A673 (cell line): ENCODE measurements at places on chromosomes 1 and 21.

DNA sequence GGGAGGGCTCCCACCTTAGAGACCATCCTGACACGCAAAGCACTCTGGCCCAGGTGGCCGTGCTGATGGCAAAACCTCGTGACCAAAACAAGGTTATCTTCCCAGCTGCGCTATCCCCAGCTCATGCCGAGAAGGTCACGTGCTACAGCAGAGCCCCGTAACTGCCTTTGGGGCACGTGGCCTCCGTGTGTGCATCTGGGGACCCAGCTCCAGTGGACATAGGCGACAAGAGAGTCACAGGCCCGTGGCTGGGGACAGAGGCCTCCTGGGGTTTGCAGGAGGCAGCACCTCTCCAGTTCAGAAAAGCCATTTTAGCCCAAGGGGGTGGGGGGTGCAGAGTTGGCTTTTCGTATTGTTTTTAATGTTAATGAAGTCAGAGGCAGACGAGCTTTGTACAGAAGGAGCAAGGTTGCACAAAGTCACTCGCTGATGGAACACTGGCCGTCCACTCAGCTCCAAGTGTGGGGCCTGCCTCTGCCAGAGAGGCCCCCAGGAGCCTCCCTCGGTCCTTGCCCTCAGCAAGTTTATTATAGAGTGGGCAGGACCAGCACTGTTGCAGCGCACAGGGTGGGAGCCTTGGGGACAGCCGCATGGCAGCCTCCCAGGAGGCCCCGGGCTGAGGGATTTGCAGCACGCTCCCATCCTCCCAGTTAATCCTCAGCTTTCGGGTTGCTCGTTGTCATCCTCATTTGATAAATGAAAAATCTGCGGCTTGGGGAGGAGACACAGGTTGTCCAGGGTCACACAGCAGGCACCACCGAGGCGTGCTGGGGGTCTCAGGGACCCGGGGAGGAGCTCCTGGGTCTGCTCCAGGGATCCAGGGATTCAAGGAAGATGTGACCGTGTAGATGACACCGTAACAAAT is 8.0 kb upstream of the PDE9A start:
- no peak for DNase-seq

DNA sequence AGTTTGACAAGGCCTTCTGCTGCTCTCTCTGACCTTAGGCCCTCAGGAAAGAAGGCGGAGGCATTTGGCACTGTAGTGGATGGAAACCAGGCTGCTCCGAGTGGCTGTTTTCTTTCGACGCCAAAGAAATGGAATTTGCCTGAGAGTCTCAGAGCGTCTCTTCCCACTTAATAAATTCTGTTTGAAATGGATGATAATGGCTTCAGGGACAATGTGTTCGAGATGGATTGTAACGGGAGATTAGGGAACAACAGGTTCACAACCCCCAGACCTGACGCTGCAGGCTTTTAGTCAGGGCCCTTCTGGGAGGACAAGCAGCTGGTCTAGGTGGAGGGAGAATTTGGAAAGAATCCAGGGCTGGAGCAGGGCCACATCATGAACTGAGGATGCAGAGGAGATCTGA is 58.6 kb downstream of the TLR5 start:
- no peak for DNase-seq

GRCh38 chr1:223460566-223461189 is 67.5 kb downstream of the CCDC185 start:
- no peak for DNase-seq

- DNase-seq = no peak
Observed at GRCh38 chr1:104100115-104100514, 350.4 kb downstream of the AMY1C start.

GRCh38 chr1:65832296-65832695 is 39.6 kb downstream of the PDE4B start:
- DNase-seq = no peak

GRCh38 chr1:92411511-92411910 is 75.2 kb downstream of the GFI1 start:
- peak; percentile 44 for DNase-seq

DNA sequence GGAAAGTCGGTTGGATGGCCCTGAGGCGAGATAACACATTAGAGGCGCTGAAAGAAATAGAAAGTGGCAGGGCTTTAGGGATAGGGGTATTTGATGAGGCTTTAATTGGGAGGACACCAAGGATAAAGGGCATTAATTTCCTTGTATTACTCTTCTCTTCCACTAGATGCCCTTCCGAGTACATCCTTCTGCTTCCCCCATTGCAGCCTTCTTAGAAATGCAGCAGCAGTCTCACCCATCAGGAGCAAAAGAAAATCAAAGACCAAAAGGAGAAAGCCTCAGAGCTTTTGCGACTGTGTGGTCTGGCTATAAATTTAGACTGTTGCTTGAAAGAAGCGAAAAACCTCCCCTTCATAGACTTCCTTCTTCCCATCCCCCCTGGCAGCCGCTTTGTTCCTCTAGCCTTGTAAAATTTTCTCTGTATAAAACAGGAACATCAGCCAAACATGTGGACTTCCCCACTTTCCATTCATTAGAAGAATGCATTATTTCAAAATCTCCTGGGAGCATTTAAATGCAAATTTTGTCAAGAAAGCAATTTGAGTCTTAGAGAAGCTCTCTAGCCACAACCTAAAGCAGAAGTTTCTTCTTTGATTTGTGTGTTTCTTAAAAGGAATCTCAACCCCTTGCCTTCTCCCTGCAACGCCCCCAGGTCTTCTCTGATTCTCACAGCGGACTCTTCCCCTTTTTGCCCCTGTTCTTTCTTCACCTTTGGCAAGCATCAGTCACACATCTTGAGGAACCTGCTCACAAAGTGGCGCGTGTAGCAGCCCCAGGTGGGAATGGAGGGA is 76.6 kb downstream of the NDUFS5 start:
- peak; percentile 97 for DNase-seq

GRCh38 chr1:245878585-245878984 is 628.5 kb downstream of the SMYD3 start:
- no peak for DNase-seq

DNA sequence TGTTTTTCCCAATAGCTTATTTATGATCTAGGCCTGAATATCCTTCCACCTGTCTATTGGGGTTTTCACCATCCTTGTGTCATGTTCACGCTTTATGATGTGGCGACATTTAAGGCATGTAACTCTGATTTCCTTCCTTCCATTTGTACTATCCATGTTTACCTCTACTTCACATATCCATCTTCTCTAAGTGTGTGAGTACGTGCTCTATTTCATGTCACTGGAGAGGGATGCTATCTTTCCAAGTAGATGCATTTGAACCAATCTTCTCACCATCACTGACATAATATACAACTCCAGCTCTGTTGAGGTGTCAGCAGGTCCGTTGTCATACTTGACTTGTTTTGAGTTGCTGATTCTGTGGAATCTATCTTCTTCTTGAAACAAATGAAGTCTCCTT is 283.2 kb downstream of the PTBP2 start:
- no peak for DNase-seq

- DNase-seq = no peak
Observed at GRCh38 chr1:7479571-7479970, 291.5 kb upstream of the VAMP3 start.

DNA sequence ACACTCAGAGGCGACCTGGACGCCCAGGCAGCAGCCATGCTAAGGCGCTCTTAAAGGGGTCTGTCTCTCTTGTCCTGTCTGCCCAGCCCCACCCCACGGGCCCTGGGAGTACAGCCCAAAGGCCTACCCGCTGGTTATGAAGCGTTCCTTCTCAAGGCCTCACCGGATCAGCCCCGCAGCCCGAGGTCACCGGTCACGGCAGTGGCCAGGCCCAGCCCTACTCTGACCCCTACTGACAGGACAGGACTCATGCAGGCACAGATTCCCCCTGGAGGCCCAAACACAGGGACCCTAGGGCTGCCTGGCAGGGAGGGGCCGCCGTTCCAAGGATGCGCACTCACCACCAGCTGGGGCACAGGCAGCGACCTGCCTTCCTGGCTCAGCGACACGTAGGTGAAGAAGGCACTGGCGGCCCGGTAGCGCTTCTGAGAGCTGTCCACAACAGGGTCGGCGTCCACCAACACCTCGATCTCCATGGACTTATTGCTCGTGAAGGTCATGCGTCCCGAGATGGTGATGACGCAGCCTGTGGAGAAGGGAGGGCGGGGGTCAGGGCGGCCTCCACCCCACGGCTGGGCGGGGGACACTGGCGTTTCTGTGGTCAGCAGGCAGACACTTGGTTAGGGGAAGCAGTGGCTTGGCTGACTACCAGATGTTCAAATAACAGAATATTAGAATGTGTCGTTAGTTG is 20.0 kb upstream of the GPR153 start:
- DNase-seq = no peak

- DNase-seq = no peak
Observed at GRCh38 chr1:183089025-183089639, 65.9 kb downstream of the LAMC1 start.

GRCh38 chr1:938088-938683 is 14.5 kb downstream of the SAMD11 start:
- no peak for DNase-seq

DNA sequence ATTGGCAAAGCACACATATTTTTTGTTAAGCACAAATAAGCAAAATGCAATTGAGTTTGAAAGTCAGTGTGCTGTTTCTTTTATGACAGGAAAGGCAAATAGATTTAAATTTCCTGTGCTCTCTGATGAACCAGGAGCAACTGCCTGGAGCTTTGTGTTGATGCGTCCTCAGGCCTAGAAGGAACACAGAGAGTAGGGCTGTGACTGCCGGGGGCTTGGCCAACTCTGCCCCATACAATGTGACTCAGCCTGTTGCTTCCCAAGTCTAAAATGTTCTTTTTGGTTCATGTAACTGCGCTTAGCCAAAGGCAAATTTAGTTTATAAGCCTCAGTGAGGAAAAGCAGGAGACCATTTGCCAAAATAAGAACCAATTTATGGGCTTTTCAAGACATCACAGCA is 37.5 kb downstream of the TOR1AIP2 start:
- no peak for DNase-seq

DNA sequence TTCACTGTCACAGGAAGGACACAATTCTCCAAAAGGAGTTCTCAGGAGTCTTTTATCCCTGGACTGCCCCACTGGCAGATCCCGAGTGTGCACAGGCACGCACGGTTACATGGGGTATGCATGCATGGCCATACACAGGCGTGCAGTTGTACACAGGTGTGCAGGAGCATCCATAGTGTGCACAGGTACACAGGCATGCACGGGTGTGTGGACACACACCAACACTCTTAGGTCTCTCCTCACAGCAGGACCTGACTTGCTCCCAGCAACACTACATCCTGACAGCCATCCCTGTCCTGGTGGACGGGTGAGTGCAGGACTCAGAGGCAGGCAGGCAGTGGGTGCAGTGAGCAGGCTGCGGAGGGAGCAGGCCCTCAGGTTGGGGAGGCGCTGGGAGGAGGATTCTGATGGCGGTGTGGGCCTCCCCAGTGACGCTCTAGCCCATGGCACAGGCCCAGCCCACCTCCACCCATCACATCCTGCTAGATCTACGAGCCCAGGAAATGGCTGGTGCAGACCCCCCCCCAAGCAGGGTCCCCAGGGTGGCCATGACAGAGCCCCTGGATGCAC is 28.4 kb downstream of the SLC19A1 start:
- DNase-seq = no peak

DNA sequence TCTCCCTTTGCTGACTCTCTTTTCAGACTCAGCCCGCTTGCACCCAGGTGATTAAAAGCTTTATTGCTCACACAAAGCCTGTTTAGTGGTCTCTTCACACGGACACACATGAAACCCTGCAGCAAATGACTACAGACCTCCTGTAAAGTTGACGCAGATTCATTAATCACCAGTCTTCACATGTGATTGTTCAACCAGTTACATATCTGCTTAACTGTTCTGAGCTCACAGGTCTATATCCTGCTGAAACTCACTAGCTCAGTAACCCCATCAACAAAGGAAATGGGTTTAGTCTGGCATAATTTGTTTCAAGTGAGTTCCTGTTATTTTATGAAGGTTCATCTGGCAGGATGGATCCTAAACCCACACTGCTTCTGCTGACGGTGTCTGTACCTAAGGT is 68.4 kb upstream of the GJA8 start:
- DNase-seq = no peak

DNA sequence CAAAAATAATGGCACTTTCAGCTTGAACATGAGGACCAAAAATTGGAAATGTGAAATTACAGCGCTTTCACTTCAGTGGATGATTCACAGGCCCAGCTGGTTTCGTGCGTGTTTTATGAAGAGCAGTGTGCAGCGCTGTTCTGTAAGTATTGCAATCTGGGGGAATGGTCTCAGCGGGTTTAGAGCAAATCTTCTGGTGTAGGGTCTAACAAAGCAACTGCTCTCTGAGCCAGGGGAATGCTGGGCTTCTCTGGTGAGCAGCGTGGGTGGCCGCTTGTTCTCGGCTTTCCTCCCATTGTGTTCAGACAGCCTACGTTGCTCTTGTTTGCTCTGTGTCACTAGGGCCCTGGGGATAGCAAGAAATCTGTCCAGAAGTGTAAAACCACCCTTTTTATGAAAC is 42.4 kb upstream of the GADD45A start:
- no peak for DNase-seq

GRCh38 chr1:243917177-243917862 is 67.3 kb upstream of the AKT3 start:
- DNase-seq = peak; percentile 52

DNA sequence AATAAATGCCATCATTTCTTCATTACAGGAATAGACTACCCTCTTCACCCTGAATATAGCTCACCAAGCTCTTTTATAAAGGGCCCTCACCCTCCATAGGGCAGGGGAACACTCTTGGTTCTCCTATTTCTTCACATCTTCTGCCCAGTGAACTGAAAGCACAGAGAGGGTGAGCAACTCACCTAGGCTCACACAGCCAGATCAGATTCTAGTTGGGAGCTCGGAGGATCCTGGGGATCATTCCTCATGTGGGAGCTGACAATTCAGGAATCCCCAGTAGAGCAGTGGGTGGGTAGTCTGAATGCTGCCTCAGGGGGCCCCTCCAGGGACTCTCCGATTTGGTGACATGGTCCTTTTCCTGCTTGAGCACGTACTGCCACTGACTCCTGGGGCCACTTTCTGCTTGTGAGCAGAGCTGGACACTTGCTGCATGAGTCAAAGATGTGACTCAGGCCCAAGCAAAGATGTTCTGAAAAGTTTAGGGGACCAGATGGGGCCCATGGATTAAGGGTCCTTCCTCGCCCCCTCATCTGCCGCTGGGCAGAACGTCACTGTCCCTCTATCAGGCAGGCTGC is 63.7 kb upstream of the WNT4 start:
- DNase-seq = no peak

DNA sequence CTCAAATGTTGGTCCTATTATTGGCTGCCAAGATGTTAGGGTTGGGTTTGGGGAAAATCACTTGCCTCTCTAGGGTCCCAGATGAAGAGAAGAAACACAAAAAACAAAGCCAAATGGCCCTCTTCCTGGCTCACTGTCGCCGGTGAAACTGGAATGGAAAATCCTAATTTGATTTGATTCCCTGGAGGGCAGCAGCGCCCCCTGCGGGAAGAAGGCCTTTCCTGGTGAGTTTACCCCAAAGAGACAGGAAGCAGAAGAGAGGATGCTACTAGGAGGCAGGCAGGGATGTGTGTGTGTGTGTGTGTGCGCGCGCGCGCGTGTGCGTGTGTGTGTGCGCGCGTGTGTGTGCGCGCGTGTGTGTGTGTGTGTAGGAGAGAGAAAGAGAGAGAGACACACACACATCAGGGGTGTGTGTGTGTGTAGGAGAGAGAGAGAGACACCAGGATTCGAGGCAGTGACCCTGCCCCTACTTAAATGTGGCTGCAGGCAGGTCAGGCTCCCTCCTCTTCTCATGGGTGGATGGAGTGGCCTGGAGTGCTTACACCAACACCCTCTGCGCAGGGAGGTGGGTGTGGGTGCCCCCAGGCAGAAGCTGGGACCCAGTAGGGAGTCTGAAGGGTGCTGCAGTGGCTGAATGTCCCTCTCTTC is 3.1 kb upstream of the SELENON start:
- peak; percentile 87 for DNase-seq

- DNase-seq = no peak
Observed at GRCh38 chr1:117295001-117295400, 72.2 kb upstream of the MAN1A2 start.

- DNase-seq = peak; percentile 86
Observed at GRCh38 chr1:24635195-24635843, 7.8 kb upstream of the SRRM1 start.
